ENCODE measurements at places on chromosomes 1 and 21.

DNA sequence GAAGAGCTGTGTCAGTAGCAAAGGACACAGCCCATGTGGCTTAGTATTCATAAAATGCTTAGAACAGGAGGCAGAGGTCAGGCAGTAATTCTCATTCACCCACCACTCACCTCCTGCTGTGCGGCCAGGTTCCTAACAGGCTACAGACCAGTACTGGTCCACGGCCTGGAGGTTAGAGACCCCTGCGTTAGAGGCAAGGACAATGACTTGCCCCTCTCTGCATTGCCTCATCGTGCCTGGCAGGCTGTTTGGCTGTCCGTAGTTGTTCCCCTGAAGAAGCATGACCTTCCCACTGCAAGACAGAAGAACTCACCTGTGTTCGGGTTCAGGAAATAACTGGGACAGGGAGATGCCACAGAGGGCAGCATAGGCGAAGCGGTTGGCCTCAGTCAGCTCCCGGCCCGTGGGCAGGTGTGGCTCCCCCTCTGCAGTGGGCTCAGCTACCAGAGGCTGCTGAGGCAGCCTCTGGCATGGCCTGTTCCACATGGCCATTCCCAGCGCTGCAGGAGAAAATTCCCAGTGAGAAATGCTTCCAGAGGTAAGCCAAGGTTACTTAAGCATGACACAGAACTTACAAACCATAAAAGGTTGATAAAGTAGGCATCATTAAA lies 19.3 kb downstream of the TMCO4 start:
- no peak for DNase-seq

DNA sequence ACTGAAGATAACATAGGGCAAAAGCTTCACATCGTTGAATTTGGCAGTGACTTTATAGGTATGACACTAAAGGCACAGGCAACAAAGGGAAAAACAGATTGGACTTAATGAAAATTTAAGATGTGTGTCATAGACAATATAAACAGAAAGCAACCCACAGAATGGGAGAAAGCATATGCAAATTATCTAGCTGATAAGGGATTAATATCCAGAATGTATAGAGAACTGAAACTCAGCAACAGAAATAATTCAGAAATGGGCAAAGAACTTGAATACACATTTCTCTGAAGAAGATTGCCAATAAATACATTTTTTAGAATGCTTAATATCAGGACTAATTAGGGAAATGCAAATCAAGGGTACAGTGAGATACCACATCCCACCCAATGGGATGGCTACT lies 55.2 kb upstream of the ANGPTL1 start:
- no peak for DNase-seq

- DNase-seq: no peak
These were observed 2.9 kb downstream of the C2CD2 start for GRCh38 chr21:41950941-41951351.

DNA sequence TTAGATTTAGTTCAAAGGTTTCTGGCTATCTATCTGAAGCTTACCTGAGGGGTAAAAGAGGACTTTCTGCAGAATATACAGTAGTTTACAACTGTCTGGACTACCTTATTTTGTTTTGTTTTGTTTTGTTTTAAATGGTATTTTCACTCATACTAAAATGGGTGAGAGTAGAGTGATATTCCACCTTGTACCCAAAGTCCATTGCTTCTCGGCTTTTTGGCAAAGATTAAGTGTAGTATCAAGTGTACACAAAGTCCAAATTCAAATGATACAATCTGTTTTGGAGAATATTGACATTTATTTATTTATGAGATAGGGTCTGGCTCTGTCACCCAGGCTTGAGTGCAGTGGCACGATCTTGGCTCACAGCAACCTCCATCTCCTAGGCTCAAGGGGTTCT lies 11.7 kb upstream of the SMG7 start:
- DNase-seq: no peak

DNA sequence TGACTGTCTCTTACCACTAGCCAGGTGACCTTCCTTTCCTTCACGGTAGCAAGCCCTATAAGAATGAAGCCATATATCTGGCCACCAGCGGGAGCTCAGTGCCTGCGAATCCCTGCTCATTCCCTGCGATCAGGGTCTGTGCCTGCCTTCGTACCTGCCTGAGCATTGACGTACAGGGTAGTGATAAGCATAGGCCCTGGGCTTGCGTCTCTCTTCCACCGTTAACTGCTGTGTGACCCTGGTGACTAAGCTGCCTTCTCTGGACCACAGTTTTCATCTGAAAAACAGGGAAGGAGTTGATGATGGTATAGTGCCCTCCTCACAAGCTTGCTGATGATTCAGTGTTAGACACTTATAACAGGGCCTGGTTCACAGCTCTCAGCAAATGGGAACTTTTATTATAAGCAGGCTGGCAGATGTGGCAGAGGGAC lies 4.1 kb downstream of the ZC3H12A start:
- no peak for DNase-seq

DNA sequence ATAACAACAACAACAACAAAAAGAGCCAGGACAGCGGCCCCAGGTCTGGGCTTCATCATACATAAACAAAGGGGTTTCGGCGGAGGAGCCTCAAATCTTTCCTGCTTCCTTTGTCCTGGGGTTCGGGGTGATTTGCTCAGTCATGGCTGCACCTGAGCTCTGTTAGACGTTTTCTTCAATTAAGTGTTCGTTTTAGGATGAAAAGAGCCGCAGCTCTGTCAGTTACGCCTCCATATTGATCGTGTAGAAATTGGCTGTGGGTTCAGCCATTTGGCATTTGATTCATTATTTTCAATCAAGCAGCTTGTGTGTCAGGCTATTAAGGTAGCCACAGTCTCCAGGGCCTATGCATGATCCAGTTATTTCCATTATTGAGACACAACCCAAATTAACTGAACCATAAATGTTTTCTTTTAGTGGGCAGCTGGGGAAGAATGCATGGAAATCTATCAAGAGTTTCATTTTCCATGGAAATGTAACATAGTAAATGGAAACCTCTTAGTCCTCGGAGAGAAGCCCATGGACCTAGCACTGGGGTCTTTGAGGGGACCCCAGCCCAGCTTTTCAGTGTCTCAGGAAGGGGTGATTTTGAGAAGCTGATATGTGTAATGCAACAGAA lies 370.0 kb upstream of the C1orf174 start:
- no peak for DNase-seq

GRCh38 chr1:59978026-59978425 lies 51.5 kb upstream of the CYP2J2 start:
- DNase-seq: no peak

GRCh38 chr1:205098242-205098641 lies 14.0 kb upstream of the TMEM81 start:
- DNase-seq: no peak

DNA sequence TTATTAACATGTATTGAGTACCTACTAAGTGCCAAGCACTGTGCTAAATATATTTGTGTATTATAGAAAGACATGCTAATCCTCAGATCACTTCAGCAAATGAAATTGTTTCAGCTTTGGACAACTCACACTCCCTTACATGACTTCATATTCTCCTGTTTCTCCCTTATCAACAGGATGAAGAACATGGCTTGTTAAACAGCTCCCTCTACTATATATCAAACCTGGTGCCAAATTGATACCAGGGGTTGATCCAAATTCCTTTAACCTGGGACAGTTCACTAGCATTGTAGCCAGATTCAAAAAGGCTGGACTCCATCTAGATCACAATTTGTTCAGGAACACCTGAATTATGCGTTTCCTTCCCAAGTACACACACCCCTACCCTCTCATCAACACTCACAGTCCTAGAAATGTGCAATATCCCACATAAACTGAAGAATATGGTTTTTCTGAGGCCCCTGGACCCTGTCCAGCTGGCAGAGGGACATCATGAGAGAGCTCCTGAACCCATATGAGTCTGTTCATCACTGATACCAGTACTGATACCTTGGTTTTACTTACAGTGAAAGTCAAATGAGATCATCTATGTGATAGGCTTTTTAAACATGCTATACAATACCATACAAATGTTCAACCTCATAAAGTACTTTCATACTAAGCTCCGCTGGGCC lies 47.0 kb upstream of the PALMD start:
- no peak for DNase-seq

DNA sequence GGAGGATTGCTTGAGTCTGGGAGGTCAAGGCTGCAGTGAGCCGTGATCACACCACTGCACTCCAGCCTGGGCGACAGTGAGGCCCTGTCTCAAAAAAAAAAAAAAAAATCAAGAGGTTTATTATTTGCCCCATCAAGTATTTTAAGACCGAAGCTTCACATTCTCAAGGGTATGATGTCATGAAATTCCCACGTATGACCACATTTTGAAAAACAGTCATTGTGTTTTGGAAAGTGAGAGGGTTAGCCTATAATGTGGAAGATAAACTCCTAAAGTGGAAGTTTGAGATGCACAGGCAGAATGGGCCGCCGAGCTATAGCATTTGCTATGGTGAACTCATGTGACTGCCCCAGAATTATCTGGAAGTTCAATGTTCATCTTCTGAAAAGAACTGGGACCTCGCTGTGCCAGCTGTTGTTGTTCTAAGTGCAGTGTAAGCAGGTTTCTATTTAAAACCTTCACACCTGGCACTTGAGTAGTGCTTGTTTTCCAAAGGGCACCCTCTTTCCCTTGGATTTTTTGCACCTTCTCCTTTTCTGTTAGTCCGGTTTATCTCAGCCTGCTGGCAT lies 96.9 kb upstream of the SLC25A33 start:
- no peak for DNase-seq

DNA sequence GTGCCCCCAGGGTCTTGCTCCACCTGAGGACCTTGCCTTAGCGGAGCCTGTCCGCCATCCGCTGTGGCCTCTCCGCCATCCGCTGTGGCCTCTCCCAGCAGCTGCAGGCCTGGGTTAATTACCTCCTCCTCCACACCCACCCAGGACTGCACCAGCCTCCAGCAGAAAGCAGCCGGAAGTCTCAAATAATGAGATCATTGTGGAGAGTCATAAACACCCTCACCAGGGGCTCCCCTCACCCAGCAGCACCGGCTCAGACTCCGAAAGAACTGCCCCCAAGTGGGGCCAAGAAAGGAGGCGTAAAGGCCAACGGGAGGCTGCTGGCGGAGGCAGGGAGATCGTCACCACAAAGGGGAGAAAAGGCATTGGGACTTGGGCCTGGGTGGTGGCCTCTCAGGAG lies 10.7 kb upstream of the GPR153 start:
- DNase-seq: no peak

GRCh38 chr1:97166626-97167025 lies 445.0 kb downstream of the PTBP2 start:
- no peak for DNase-seq

GRCh38 chr1:92961131-92961895 lies at the start of gene DIPK1A:
DIPK1A (minus strand) TSS chr1:92961462; CDS start chr1:92961429, 33 bp downstream.
- peak; percentile 76 for DNase-seq

- DNase-seq: no peak
These were observed 3.1 kb downstream of the ENO1 start for GRCh38 chr1:8875216-8875861.

- DNase-seq: no peak
These were observed 55.0 kb downstream of the KCNJ15 start for GRCh38 chr21:38311765-38312164.

DNA sequence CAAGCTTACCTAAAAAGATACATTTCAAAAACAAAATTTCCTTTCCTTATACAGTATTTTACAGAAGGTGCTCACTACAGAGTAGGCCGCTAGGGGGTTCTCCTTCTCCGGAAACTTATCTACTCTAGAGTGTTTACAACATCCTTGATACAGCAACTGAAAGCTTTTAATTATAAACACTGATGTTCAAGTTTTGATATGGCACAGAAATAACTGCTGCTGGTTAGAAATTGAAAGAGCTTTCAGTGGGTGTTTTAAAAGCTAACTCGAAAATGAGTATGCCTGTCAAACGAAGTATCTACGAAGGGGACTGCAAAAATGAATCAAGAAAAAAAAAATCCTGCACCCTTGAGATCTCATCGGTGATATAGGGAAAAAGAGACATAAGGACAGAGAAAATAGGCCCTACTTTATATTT lies 1.0 kb downstream of the YOD1 start:
- no peak for DNase-seq
